Bronchial epithelial cell (primary cell): ENCODE measurements at places on chromosomes 7 and 10. TPM values are rescaled to one million over a fixed set of nuclear protein-coding genes. Genes with fewer than 3 reads are reported as not detected.

Gene ELN
- under 0.01 TPM in 2 replicates for total RNA-seq

- DNase-seq = no peak
These were observed 127.5 kb downstream of the MAD1L1 start for GRCh38 chr7:2105280-2105679.

- DNase-seq = peak; percentile 2
These were observed 662.5 kb downstream of the TYW1 start for GRCh38 chr7:67659091-67659490.

- DNase-seq = no peak
These were observed 7.8 kb downstream of the DNAJC2 start for GRCh38 chr7:103336761-103337160.

GRCh38 chr7:114242992-114243507, 171.6 kb upstream of the FOXP2 start:
- DNase-seq = peak; percentile 62

- no peak for DNase-seq
These were observed 144.3 kb downstream of the FZD1 start for GRCh38 chr7:91408388-91409154.

- peak; percentile 22 for DNase-seq
These were observed 2.5 kb upstream of the KEL start for GRCh38 chr7:142964502-142965246.

GRCh38 chr10:82643601-82644000, 768.6 kb downstream of the NRG3 start:
- DNase-seq = no peak
